ENCODE measurements at places on chromosomes 13 and 19. TPM values are rescaled to one million over a fixed set of nuclear protein-coding genes. Genes with fewer than 3 reads are reported as not detected.

ZNF730 gene
- 1.5 TPM for total RNA-seq

GRCh38 chr13:39897636-39898035 is 242.2 kb downstream of the COG6 start:
- DNase-seq, result no peak
- H3K4me1 ChIP-seq, result peaks cover 2% of the 10 kb centered on the region
- H3K27me3 ChIP-seq, result peaks cover 10% of the 10 kb centered on the region
- no peak overlapping the region for H3K27ac ChIP-seq

MUC16 gene
- 0.15 TPM for total RNA-seq

- no peaks in the 10 kb centered on the region for H3K4me1 ChIP-seq
- H3K4me3 ChIP-seq, result no peak overlapping the region
- H3K36me3 ChIP-seq, result no peaks in the 10 kb centered on the region
- no peaks in the 10 kb centered on the region for H3K27me3 ChIP-seq
- DNase-seq, result no peak
Measured at GRCh38 chr13:94209117-94209516, 270.4 kb downstream of the DCT start.

POU2F2 gene
- total RNA-seq, result 577 TPM

DNA sequence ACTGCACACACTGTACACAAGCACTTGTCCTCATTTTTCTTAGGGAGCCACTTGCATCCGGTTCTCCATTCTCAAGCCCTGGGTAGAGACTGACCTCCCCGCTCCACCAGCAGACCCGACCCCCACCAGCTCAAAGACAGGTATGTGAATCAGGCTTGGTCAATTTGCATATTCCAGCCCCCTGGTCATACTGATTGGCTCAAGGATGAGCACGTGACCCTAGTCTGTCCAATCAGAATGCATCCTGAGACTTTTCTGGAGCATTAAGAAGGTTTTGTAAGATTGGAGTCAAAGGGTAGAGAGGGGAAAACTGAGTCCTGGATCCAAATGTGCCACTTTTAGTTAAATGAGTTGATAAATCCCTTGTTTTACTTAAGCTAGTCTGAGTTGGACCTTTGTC is 34.1 kb downstream of the NOTCH3 start:
- H3K4me1 ChIP-seq, result no peaks in the 10 kb centered on the region
- no peak overlapping the region for H3K4me3 ChIP-seq
- peaks cover 6% of the 10 kb centered on the region for H3K27me3 ChIP-seq
- no peak for DNase-seq
- no peaks in the 10 kb centered on the region for H3K36me3 ChIP-seq

DNA sequence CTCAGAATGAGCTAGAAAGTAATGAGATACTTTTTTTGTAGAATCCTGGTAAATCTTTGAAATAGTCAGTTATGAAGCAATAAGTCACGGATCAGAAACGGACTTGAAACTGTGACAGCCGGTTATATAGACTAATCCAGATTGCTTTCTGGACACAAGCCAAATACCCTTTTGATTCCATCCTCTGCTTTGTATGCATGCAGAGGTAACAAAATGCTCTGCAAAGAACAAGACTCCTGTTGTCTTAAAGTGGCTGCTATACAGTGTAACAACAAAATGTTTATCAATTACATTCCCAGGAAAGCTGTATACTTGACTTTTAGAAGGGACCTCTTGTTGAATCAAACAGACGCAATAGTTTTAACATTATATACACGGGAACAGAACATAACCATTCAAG is 66.5 kb upstream of the STARD13 start:
- H3K36me3 ChIP-seq, result no peaks in the 10 kb centered on the region
- H3K27me3 ChIP-seq, result peaks cover 25% of the 10 kb centered on the region
- H3K27ac ChIP-seq, result no peak overlapping the region
- DNase-seq, result no peak

- peak overlapping the region; percentile 64 for H3K27ac ChIP-seq
- H3K4me1 ChIP-seq, result peaks cover 96% of the 10 kb centered on the region
- no peak for DNase-seq
- no peaks in the 10 kb centered on the region for H3K27me3 ChIP-seq
- peak overlapping the region; percentile 46 for H3K4me3 ChIP-seq
- peaks cover 11% of the 10 kb centered on the region for H3K36me3 ChIP-seq
Measured at GRCh38 chr19:15279326-15279904, 47.2 kb upstream of the EPHX3 start.

GRCh38 chr13:80141123-80141849 is 199.6 kb downstream of the SPRY2 start:
- no peaks in the 10 kb centered on the region for H3K36me3 ChIP-seq
- no peaks in the 10 kb centered on the region for H3K4me1 ChIP-seq
- H3K27me3 ChIP-seq, result no peaks in the 10 kb centered on the region
- H3K27ac ChIP-seq, result no peak overlapping the region
- no peak for DNase-seq

- no peak for DNase-seq
- H3K4me1 ChIP-seq, result peaks cover 67% of the 10 kb centered on the region
- peak overlapping the region; percentile 66 for H3K4me3 ChIP-seq
- peak overlapping the region; percentile 96 for H3K27ac ChIP-seq
Measured at GRCh38 chr19:13835791-13836723, 40.8 kb downstream of the ZSWIM4 start.

RETN gene
- not detected for total RNA-seq

OBI1 gene
- total RNA-seq, result 19.1 TPM

VSTM2B gene
- not detected for total RNA-seq

GRCh38 chr19:35851213-35852028 is 883 bp downstream of the NPHS1 start:
- peaks cover 40% of the 10 kb centered on the region for H3K27me3 ChIP-seq
- peaks cover 6% of the 10 kb centered on the region for H3K4me1 ChIP-seq
- no peaks in the 10 kb centered on the region for H3K36me3 ChIP-seq
- H3K4me3 ChIP-seq, result no peak overlapping the region

SSC5D gene
- 0.17 TPM for total RNA-seq

PRR36 gene
- not detected for total RNA-seq

LGI4 gene
- total RNA-seq, result not detected

ELSPBP1 gene
- total RNA-seq, result not detected

DNA sequence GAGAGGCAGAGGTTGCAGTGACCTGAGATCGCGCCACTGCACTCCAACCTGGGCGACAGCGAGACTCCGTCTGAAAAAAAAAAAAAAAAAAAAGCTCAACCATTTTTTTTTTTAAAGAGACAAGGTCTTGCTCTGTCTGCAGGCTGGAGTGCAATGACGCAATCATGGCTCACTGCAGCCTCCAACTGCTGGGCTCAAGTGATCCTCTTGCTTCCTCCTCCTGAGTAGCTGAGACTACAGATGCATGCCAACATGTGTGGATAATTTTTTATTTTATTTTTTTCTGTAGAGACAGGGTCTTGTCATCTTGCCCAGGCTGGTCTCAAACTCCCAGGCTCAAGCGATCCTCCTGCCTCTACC is 10.3 kb downstream of the EHD2 start:
- DNase-seq, result no peak
- no peak overlapping the region for H3K27ac ChIP-seq
- H3K36me3 ChIP-seq, result no peaks in the 10 kb centered on the region
- H3K27me3 ChIP-seq, result peaks cover 11% of the 10 kb centered on the region
- H3K4me1 ChIP-seq, result no peaks in the 10 kb centered on the region

DNA sequence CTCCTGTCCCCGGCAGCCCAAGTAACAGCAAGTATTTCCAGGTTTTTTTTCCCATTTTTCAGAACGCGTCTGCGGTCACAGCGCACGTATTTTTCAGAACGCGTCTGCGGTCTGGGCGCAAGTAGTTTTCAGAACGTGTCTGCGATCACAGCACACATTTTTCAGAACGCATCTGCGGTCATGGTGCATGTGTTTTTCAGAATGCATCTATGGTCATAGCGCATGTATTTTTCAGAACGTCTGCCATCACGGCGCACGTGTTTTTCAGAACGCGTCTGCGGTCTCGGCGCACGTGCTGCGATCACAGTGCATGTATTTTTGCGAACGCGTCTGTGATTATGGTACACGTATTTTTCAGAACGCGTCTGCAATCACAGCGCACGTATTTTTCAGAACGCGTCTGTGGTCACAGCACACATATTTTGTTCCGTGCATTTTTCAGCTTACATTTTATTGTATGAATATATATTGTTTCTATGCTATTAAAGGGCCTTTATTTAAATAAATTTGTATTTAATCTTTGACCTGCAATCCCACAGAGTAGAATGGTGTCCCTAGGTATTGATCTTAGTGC is 19.7 kb downstream of the ATP4B start:
- no peaks in the 10 kb centered on the region for H3K27me3 ChIP-seq
- peaks cover 10% of the 10 kb centered on the region for H3K4me1 ChIP-seq
- H3K4me3 ChIP-seq, result no peak overlapping the region
- no peak overlapping the region for H3K27ac ChIP-seq
- no peak for DNase-seq

GRCh38 chr19:20923077-20923871 is at the start of gene ZNF85:
TSS of gene ZNF85 (plus strand) at chr19:20923251. CDS start at chr19:20923401, 150 bp downstream.
- H3K36me3 ChIP-seq, result peaks cover 8% of the 10 kb centered on the region
- peaks cover 13% of the 10 kb centered on the region for H3K4me1 ChIP-seq
- H3K27ac ChIP-seq, result peak within 1 kb of the TSS; percentile 96
- peak; percentile 76 for DNase-seq
- H3K27me3 ChIP-seq, result no peaks in the 10 kb centered on the region

GRCh38 chr19:1397838-1398237 is 3.5 kb downstream of the GAMT start:
- peaks cover 8% of the 10 kb centered on the region for H3K36me3 ChIP-seq
- no peak overlapping the region for H3K4me3 ChIP-seq
- DNase-seq, result no peak

GRCh38 chr19:1387684-1388636 is 4.3 kb downstream of the NDUFS7 start:
- DNase-seq, result no peak
- no peak overlapping the region for H3K27ac ChIP-seq
- H3K4me3 ChIP-seq, result no peak overlapping the region
- H3K4me1 ChIP-seq, result peaks cover 21% of the 10 kb centered on the region
- peaks cover 41% of the 10 kb centered on the region for H3K36me3 ChIP-seq

- peaks cover 48% of the 10 kb centered on the region for H3K27me3 ChIP-seq
- H3K36me3 ChIP-seq, result no peaks in the 10 kb centered on the region
- no peak for DNase-seq
- H3K4me3 ChIP-seq, result no peak overlapping the region
Measured at GRCh38 chr19:51139299-51140014, 2.6 kb upstream of the SIGLEC7 start.

DNA sequence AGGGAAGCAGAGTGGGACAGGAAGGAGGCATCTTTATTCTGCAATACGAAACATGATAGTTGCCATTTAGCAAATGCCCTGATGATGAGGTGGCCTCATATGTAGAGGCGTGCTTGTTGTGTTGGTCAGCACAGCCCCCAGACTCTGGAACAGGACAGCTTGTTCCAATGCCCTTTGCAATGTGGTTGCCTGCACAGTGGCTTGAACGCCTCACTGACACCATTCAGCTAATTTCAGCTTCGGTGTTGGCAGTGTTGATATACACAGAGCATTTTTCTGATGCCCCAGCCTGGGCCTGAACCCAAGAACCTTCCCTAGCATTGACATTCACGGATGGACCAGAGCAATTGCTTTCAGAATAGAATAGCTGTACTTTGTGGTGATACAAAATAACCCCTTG is 133.3 kb downstream of the HS6ST3 start:
- H3K4me1 ChIP-seq, result no peaks in the 10 kb centered on the region
- DNase-seq, result no peak
- no peak overlapping the region for H3K27ac ChIP-seq
- no peaks in the 10 kb centered on the region for H3K27me3 ChIP-seq

FFAR3 gene
- total RNA-seq, result not detected

GGACT gene
- 6.5 TPM for total RNA-seq

PCP2 gene
- total RNA-seq, result 2.8 TPM

HS6ST3 gene
- total RNA-seq, result not detected

- no peaks in the 10 kb centered on the region for H3K27me3 ChIP-seq
- no peaks in the 10 kb centered on the region for H3K36me3 ChIP-seq
- H3K27ac ChIP-seq, result peak overlapping the region; percentile 50
- DNase-seq, result no peak
- H3K4me3 ChIP-seq, result no peak overlapping the region
- peaks cover 82% of the 10 kb centered on the region for H3K4me1 ChIP-seq
Measured at GRCh38 chr13:30416471-30416870, 5.8 kb upstream of the UBE2L5 start.

FARP1 gene
- 0.95 TPM for total RNA-seq

GRCh38 chr13:78592584-78592983 is 10.8 kb downstream of the POU4F1 start:
- no peak overlapping the region for H3K27ac ChIP-seq
- no peak for DNase-seq
- peaks cover 6% of the 10 kb centered on the region for H3K4me1 ChIP-seq
- H3K27me3 ChIP-seq, result peaks cover 72% of the 10 kb centered on the region
